ENCODE measurements at places on chromosomes 3 and 15.

GRCh38 chr3:16670191-16670590 is 65.0 kb upstream of the DAZL start:
- DNase-seq, result no peak

- DNase-seq, result no peak
Measured at GRCh38 chr3:89577637-89578530, 470.5 kb downstream of the EPHA3 start.

GRCh38 chr3:115415246-115415996 is 207.9 kb upstream of the GAP43 start:
- no peak for DNase-seq

- DNase-seq, result no peak
Measured at GRCh38 chr15:96121086-96121920, 209.2 kb upstream of the NR2F2 start.

DNA sequence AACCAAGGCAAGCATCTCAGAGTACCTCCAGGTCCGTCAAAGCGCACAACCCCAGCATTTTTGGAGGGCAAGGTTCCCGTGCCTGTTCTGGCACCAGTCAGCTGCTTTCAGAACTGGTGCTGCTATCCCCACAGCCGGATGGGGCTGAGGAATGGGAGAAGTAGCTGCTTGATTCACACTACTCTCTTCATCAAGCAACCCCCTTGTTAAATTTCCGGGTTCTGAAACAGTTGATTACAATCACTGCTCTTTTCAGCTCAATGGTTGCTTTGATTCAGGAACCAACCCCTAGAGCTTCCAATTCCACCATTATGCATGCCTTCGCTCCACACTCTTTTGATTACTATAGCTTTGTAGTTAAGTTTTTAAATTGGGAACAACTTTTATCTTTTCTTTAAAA is 12.3 kb upstream of the UBA7 start:
- no peak for DNase-seq

- no peak for DNase-seq
Measured at GRCh38 chr3:98361289-98361688, 7.6 kb downstream of the OR5K4 start.

DNA sequence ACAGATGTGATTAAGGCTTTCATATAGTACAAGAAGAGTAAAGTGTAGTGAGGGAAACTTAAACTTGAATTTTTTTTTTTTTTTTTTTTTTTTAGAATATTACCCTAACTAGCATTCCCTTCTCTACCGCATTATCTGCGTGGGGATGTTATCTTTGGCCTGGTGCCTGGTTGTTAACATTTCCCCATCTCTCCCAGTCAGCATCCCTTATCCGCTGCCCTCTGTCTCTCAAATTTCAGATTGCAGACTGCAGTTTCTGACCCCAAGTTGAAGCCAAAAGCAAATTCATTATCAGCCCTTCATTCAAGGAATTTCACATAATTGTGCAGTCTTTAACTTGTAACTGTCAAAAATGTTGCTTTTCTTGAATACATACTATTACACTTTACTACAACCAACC is 353.0 kb downstream of the PLOD2 start:
- no peak for DNase-seq

DNA sequence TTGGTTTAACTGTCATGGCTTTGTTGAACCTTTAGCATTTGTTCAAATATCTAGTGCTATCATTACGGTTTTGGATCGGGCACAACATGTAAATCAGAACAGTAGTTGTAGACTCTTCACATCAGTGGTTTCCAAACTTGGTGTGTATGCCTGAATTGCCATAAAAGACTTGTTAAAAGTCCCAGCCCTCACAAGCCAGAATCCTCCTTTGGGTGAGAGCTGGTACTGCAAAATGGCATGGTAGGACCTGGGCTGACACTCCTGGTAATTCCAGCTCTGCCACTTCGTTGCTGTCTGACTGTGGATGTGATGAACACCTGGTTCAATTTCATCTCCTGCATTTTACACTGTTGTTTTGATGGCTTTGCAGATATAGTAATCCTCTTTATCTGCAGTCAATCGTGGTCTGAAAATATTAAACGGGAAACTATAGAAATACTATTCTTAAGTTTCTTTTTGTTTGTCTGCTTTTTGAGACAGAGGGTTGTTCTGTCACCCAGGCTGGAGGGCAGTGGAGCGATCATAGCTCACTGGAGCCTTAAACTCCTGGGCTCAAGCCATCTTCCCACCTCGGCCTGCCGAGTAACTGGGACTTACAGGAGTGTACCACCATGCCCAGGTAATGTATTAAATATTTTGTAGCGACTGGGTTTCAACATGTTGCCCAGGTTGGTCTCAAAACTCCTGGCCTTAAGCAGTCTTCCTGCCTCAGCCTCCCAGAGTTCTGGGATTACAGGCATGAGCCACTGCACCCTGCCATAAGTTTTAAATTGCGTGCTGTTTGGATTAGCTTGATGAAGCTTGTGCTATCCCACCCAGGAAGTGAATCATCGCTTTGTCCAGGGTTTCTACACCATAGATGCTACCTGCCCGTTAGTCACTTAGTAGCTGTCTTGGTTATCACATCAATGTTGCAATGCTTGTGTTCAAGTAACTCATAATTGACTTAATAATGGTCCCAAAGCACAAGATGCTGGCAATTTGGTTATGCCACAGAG is 61.6 kb downstream of the RAB7A start:
- DNase-seq, result no peak

- DNase-seq, result no peak
Measured at GRCh38 chr15:31214158-31214863, 112.3 kb upstream of the KLF13 start.

GRCh38 chr15:85772668-85773067 is 22.1 kb downstream of the KLHL25 start:
- DNase-seq, result no peak

DNA sequence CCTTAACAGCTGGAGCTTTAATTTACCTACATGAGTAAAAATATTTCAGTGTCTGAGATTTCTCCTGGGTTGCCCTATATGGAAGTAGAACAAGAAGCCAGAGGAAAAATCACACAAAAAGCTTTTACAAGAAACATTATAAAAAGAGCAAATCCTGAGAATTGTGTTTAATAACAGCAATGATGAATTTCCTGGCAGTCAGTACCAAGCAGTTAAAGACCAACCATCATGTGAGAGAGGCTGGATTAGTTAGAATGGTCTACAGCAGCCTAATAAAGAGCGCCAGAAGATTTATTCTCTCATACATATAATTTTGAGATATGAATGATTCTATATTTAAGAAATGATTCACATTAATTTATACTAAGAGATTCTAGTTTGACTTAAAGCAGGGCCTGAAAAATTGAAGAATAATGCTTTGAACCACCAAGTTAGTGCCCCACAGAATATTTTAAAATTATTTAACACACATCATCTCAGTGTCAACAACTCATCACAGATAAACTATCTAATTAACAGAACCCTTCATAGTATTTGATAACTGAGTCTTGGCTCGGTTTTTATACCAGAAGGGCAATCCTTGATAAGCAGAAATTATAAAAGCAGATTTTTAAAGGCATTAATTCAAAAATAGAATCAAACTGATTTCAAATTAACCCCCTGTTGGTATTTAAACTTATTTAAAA is 59.9 kb upstream of the DPH6 start:
- DNase-seq, result no peak

DNA sequence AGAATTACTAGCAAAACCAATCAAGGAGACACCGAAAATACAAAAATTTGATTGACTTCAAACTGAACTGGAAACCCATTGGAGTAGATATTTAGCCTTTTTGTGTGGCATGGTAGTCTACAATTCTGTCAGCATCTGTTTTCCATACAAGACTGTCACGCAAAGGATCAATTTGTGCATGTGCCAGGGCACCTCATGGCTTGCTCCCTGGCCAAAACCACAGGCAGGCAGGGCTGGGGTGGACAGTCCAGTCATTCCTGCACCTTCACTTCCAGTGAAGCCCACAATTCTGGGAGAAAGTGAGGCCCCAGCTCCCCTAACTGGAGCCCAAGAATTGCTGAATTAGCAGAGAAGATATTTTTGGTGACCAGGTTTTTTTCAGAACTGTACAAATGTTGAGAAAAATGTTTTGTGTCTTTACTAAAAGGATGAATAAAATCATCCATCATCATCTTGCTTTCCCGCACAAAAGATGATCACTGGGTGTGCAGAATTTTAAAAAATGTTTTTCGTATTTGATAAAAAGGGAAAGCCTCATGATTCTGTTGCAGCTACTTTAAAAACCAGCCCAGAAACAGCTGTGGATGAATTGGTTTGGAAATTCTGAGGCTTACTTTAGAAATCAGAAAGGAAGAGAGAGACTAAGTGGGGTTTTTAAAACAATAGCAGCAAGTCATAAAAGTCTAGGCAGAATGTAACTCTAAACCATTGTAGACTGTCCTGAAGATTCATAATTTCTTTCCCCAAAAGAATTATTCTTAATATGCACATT is 86.4 kb downstream of the PCCB start:
- no peak for DNase-seq

Data from smooth muscle cell of the brain vasculature (primary cell).